ENCODE measurements at places on chromosomes 7 and 10.

- DNase-seq: peak; percentile 58
Measured at GRCh38 chr7:150357270-150357669, 11.4 kb upstream of the REPIN1 start.

- no peak for DNase-seq
Measured at GRCh38 chr10:486666-487322, 202.7 kb downstream of the DIP2C start.

DNA sequence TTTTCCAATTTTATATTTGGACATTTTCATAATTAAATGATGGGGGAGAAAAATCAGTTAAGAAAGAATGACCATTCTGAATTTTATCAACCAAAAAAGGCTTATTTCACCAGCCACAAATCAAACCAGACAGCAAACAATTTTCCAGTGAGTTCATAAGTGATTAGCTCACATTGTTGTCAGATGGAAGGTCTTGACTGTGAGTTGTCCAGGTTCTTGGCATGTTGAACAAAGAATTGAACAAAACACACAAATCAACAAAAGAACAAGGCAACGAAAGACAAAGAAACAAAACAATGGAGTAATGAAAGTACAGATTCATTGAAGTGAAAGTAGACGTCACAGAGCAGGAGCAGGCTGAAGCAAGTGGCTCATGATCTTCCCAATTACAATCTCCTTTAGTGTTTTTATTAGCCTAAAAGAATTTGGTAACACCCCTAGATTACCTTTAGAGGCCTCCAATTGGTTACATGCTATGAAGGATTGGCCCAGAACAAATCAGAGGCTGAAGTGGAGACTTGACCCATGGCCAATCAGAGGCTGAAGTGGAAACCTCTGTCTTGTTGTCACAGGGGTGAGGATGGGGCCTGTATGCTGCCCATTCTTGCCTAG, 248.7 kb downstream of the NEBL start:
- DNase-seq: no peak

DNA sequence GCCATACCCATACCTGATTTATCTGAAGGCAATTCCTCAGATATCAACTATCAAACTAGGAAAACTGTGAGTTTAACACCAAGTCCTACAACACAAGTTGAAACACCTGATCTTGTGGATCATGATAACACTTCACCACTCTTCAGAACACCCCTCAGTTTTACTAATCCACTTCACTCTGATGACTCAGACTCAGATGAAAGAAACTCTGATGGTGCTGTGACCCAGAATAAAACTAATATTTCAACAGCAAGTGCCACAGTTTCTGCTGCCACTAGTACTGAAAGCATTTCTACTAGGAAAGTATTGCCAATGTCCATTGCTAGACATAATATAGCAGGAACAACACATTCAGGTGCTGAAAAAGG, 69.0 kb upstream of the RSBN1L start:
- DNase-seq: no peak

- no peak for DNase-seq
Measured at GRCh38 chr10:69229616-69229916, 9.4 kb downstream of the HKDC1 start.

- DNase-seq: no peak
Measured at GRCh38 chr10:91198781-91199180, 21.7 kb upstream of the PCGF5 start.

DNA sequence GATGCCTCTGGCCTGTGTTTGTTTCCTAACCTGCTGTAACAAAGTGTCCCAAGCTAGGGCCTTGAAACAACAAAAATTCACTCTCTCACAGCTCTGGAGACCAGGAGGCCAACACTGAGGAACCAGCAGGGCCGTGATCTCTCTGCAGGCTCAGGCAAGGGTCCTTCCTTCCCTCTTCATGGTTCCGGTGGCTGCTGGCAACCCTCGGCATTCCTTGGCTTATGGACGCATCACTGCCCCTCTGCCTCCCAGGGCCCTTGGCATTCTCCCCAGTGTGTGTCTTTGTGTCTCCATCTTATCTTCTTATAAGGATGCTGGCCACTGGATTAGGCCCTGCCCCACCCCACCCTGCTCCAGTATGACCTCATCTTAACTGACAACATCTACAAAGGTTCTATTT, 17.0 kb downstream of the CNPY1 start:
- DNase-seq: no peak

DNA sequence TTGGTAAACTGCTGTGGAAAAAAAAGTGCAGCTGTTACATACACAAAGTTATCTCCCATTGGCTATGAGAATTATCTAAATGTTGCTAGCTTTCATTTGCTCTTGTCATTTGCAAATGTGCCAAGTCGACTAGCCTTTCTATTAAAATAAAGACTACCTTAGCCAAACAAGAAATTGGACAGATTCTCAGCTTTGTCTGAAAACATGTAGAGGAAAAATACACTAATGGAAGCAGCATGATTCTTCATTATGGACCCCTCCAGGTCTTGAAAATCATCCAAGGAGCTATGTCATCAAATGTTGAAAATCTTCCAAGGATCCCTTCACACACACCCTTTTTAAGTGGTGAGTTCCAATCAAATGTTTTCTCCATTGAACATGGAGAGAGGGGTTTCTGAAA, 237.7 kb downstream of the ETV1 start:
- no peak for DNase-seq

GRCh38 chr10:110267276-110267675, 37.4 kb downstream of the SMNDC1 start:
- DNase-seq: no peak

DNA sequence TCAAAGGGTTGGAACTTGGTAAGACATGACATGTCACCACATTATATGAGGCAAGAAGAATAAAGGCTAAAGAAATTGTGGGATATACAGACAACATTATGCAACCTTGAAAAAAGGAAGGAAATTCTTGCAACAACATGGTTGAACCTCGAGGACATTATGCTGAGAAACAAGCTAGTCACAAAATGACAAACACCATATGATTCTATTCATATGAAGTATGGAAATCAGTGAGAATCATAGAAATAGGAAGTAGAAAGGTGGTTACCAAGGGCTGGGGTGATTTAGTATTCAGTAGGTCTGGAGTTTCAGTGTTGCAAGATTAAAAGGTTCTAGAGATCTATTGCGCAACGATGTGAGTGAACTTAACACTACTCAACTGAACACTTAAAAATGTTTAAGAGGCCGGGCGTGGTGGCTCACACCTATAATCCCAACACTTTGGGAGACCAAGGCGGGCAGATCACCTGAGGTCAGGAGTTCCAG, 126.9 kb upstream of the TBX20 start:
- no peak for DNase-seq

DNA sequence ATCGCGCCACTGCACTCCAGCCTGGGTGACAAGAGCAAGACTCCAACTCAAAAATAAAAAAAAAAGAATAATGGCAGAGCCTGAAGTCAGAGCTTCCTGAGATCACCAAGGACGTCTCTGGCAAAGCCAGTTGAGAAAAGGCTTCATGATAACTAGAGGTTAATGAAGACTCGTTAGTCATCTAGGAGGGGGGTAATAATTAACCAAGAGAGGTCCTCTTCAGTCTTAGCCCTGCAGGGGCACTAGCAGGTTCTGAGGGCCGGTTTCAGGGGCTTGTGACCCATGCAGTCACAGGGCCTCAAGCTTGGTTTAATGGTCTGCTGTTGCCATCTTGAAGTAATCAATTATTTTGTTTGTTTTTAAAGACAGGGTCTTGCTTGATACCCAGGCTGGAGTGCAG, 28.6 kb upstream of the PROSER2 start:
- no peak for DNase-seq

- no peak for DNase-seq
Measured at GRCh38 chr10:130745251-130745650, 566.3 kb downstream of the TCERG1L start.

GRCh38 chr7:80496586-80496985, 15.3 kb downstream of the GNAT3 start:
- DNase-seq: no peak

DNA sequence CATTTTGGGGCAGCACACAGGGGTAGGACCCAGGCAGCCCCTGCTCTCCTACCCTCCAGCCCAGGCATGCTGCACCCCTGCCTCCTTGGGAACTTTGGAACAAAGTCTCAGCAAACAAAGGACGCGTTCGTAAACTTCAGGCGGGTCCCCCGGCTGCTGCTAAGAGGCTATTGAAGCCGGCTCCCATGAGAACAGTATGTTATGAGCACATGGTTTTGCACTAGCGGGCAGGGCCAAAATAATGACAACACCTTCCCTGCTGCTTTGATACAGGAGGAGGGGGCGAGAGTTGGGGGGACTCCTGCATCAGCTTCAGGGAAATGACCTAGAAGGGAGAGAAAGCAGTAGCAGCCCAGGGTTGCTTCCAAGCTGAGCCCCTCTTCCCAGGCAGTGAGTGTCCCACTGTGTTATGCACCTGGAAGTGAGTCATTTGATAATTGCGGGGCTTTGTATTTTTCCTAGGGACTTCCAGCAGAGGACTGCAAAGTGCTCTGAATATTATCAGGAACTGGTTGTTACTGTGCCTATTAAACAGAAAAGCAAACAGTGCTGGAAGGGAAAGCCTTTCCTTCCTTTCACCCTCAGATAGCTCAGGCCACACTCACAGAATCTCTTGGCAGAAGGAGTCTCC, 6.9 kb downstream of the ITPRIP start:
- DNase-seq: no peak

GRCh38 chr7:111528331-111528730, 34.0 kb downstream of the IMMP2L start:
- no peak for DNase-seq

DNA sequence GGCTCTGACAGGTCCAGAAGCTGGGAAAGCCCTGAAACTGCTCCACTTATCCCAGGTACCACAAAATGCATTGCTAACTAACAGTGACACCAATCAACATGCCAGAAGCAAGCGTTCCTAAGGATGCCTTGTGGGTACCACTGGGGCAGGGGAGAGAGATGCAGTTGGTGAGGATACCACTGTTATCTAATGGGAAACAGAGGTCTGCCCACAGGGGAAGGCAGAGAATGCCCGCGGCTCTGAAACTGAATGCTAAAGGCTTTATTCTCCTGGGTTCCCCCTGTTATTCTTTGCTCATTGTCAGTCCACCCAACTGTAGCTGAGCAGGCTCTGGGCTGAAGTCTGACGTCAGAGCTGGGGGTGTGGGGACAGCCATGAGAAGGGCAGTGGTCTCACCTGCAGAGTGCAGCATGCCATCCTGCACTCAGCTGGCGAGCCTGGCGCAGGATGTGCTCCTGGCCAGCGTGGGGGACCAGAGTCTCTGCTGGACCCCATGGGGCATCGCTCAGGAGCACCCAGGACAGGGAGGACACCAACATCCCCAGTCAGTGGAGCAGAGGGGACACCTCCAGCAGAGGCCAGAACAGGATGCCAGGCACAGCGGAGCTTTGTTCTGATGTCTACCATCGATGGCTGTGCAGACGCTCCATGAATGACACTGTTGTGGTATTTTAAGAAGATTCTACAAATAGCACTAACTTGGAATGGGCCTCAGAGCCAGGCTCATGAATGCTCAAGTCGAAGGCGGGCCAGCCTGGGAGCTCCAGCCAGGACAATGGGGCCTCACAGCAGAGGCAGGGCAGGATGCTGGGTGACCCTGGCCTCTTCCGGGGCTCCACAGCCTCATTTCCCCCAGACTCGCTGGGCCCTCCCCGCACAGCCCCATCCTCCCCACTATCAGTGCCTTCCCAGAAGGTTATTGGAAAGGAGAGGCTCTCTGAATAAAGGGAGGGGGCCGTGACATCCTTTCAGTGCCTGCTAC, 95.8 kb downstream of the ARHGAP22 start:
- DNase-seq: no peak

DNA sequence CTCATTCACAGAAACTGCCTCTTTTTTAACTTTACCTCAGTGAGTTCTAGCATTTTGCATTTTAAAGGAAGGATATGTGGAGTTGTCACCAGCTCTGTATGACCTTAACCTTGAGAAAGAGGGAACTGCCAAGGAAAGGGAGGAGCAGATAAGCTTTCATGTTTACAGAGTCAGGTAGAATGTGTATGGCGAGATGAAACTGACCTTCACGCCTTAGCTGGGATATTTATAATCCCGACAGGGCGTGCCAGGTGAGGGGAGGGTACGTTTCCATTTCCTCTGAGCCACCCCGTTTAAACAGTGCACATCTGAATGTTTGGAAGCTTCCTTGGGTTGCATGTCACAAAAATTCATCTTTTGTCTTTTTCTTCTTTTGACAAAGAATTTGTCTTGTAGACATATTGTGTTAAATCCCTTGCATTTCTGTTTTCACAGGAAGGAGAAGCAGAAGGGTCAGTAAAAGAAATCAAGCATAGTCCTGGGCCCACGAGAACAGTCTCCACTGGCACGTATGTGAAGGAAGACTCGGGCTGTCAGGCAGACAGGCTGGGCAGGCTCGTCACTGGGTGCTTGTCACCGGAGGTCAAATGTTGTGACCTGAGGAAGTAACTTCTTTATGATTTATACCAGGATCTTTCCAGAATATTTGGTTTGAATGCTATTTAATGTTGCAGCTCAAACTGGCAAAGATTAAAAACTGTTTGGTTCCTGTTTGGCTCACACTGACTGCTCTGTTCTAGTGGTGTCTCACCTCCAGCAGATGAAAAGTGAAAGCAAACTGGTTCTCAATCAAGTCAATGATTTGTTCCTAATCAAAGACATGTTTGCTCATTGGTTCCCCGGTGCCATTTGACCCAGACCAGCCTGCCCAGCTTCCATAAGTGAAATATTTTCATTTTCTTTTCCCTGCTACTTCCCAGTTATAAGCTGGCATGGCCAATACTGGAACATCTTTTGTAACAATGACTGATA, 16.2 kb downstream of the OPTN start:
- no peak for DNase-seq

GRCh38 chr10:132397671-132398565, 918 bp downstream of the PWWP2B start:
- no peak for DNase-seq

DNA sequence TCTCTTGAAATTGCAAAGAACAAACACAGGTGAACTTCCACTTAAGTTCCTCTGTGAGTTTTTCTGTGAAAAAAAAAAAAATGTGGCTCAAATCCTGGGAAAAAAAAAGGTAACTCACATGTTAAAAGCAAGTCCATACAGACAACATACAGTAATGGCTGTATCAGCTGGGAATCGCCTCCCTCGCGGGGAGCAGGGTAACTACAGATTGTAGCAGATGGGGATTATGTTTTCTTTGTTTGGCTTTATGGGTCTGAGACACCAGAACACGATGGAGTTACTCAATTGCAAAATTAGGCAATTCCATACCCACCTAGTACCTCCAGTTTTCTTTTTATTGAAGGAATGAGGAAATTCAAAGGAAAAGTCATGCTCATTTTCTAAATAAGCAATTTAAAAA, 42.3 kb downstream of the FEZF1 start:
- DNase-seq: no peak

GRCh38 chr10:113091920-113092319, 141.9 kb downstream of the TCF7L2 start:
- DNase-seq: no peak

DNA sequence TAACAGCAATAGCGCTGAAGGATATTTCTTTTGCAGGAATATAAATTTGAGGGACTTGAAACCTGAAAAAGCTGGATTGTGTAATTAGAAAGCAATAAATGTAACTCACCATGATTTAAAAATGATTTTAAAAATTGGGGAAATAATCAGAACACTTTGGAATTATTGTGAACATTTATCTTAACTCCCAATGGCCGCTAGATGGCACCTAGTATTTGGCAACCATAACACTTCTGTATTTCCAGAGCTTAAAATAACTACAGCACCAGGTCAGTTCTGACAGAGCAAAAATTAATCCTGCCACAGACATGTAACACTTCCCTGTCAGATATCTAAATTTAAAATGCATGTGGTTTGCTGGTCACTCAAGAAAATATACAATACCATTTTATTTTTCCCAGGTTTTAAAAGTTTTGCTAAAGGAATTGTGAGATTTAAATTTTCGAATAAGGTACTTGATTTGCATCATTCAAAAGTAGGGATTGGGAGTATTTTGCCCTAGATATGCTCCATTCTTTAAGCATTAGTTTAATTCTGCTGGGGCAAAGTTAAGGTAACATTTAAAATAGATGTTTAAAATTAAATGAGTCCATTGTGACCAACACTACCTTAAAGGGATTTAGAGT, 144.5 kb downstream of the PPP1R3A start:
- no peak for DNase-seq

Data from activated naive CD4-positive, alpha-beta T cell (primary cell).